ENCODE measurements at places on chromosomes 6 and 20. TPM values are rescaled to one million over a fixed set of nuclear protein-coding genes. Genes with fewer than 3 reads are reported as not detected.

- H3K4me1 ChIP-seq = no peaks in the 10 kb centered on the region
- H3K27me3 ChIP-seq = peaks cover 3% of the 10 kb centered on the region
- no peak overlapping the region for H3K4me3 ChIP-seq
- no peaks in the 10 kb centered on the region for H3K36me3 ChIP-seq
- H3K27ac ChIP-seq = no peak overlapping the region
These were observed 60.2 kb downstream of the CTCFL start for GRCh38 chr20:57464642-57465211.

GRCh38 chr6:79257381-79258205, 23.1 kb upstream of the HMGN3 start:
- peaks cover 2% of the 10 kb centered on the region for H3K27me3 ChIP-seq
- no peak overlapping the region for H3K27ac ChIP-seq
- no peak overlapping the region for H3K4me3 ChIP-seq
- no peak for DNase-seq
- no peaks in the 10 kb centered on the region for H3K36me3 ChIP-seq

Gene HCK
- 0.10 TPM for total RNA-seq

- H3K4me3 ChIP-seq = peak within 1 kb of the TSS; percentile 76
- H3K36me3 ChIP-seq = no peaks in the 10 kb centered on the region
- H3K27me3 ChIP-seq = peaks cover 40% of the 10 kb centered on the region
- peak; percentile 18 for DNase-seq
These were observed at the start of gene SMPDL3A for GRCh38 chr6:122789182-122790027. TSS of gene SMPDL3A (plus strand) at chr6:122789258. CDS start at chr6:122789347, 89 bp downstream.

DNA sequence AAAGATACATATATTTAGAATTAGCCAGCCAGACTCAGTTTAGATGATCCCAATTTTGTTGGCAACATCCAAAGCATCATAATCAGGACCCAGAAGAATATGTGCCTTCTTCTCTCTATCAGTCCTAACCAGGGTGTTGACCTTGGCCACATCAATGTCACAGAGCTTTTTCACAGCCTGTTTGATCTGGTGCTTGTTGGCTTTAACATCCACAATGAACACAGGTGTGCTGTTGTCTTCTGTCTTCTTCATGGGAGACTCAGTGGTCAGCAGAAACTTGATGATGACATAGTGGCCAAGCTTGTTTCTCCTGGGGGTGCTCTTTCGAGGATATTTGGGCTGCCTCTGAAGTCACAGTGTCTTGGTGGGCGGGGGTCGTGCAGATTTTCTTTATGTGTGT, 84.9 kb downstream of the MKKS start:
- DNase-seq = no peak
- H3K4me3 ChIP-seq = no peak overlapping the region
- H3K27me3 ChIP-seq = no peaks in the 10 kb centered on the region
- no peaks in the 10 kb centered on the region for H3K36me3 ChIP-seq

- H3K4me1 ChIP-seq = peaks cover 6% of the 10 kb centered on the region
- no peak overlapping the region for H3K27ac ChIP-seq
- peaks cover 29% of the 10 kb centered on the region for H3K27me3 ChIP-seq
- no peak overlapping the region for H3K4me3 ChIP-seq
- no peaks in the 10 kb centered on the region for H3K36me3 ChIP-seq
- DNase-seq = no peak
These were observed 24.7 kb upstream of the BHLHE23 start for GRCh38 chr20:63031251-63032014.

Gene ENPP3
- 0.45 TPM for total RNA-seq
